ENCODE measurements at places on chromosomes 2 and 18. TPM values are rescaled to one million over a fixed set of nuclear protein-coding genes. Genes with fewer than 3 reads are reported as not detected.

GRCh38 chr18:23718731-23719130 is 29.5 kb downstream of the LAMA3 start:
- no peak for DNase-seq

- no peak for DNase-seq
Observed at GRCh38 chr18:77105028-77105427, 27.6 kb downstream of the MBP start.

DNA sequence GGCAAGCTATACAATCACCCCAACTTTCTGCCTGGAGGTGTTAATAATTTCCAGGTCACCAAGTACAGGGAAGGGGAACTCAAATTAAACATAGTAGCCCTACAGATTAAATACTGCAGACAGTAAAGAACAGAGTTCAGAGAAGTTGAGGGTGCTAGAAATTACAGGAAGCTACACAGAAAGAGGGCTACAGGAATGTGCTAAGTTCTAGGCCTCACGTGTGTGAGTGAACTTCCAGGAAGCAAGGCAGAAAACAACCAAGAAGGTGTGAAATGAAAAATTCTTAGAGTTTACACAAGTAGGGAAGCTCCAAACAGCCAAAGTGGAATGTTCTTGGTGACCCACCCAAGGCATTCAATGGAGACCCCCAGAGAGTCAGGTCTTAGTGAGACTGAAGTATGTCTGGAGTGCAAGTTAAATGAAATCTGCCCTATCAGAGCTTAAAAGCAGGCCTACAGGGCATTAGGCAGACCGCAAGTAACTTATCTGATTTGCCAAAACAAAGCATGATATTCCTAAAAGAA is 58.1 kb upstream of the RNU4ATAC start:
- DNase-seq, result no peak

DNA sequence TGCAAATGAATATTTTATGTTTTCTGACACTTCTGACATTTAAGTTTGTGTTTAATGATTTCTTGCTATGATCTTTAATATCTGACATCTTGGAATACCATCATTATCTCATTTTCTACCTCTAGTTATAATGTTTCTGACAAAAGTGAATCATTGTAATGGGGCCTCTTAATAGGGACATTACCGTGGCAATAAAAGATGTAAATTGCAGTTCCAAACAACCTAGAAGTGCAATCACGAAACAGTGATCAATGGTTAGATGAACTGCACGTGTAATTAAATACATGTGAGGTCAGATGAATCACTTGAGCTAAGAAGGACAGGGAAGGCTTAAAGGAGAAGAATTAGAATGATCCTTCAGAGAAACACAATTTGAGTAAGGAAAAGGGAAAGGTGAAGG is 1078.3 kb downstream of the DPP10 start:
- no peak for DNase-seq

- no peak for DNase-seq
Observed at GRCh38 chr18:63302636-63303405, 16.7 kb downstream of the BCL2 start.

- no peak for DNase-seq
Observed at GRCh38 chr18:50709193-50709592, 110.6 kb downstream of the MRO start.

DNA sequence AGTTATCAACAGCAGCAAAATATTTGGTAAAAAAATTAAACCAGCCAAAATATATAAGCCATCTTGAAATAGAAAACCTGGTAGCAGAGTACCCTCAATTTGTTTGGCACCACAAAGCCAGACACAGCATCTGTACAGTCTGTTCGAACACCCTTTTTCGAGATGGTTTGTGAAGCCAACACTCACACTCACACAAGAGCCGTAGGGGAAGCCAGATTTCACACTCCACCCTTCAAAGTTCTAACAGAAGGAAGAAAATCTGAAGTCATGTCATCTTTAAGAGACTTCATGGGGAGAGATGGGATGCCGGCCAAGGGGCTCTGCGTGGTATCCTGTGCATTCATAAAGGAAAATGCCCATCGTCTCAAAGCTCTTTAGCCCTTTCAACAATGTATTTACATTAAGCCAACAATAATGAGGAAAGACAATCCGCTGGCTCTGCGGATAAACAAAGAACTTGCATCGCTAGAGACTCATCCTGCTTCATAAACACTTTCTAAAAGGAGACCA is 451.5 kb upstream of the CHST9 start:
- no peak for DNase-seq

POTEE gene
- 0.05 TPM for polyA plus RNA-seq

- no peak for DNase-seq
Observed at GRCh38 chr18:9552616-9553015, 61.7 kb downstream of the PPP4R1 start.

POTEI gene
- 0.12 TPM for polyA plus RNA-seq

GRCh38 chr2:48016225-48017019 is 110.1 kb upstream of the FBXO11 start:
- DNase-seq, result no peak

GRCh38 chr2:24454294-24454693 is 36.8 kb upstream of the NCOA1 start:
- DNase-seq, result peak; percentile 66
